Activated T-cell treated with anti-CD3 and anti-CD28 coated beads, Interleukin-2, amount 50 U/mL, for 24 hours (primary cell): ENCODE measurements at places on chromosomes 7 and 10.

DNA sequence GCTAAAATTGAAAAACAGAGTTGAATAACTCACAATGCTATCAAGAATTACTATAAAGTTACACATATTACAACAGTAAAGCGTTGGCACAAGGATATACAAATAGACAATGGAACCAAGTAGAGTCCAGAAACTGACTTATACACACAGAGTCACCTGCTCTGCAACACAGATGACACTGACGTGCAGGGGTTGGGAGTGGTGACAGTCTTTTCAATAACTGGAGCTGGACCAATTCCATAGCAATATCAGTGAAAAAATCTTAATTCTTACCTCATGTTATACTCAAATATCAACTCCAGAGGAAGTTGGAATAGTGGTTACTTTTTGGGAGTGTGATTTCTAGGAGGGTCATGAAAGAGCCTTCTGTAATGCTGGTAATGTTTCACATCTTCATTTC lies 62.5 kb upstream of the NPY start:
- H3K27me3 ChIP-seq, result no peaks in the 10 kb centered on the region
- no peaks in the 10 kb centered on the region for H3K36me3 ChIP-seq
- DNase-seq, result no peak
- no peak overlapping the region for H3K4me3 ChIP-seq

- no peak overlapping the region for H3K27ac ChIP-seq
- no peaks in the 10 kb centered on the region for H3K4me1 ChIP-seq
- DNase-seq, result no peak
- H3K4me3 ChIP-seq, result no peak overlapping the region
- H3K36me3 ChIP-seq, result no peaks in the 10 kb centered on the region
- H3K27me3 ChIP-seq, result no peaks in the 10 kb centered on the region
These were observed 433.6 kb downstream of the ACTR3B start for GRCh38 chr7:153193144-153193595.

- DNase-seq, result no peak
- H3K4me1 ChIP-seq, result no peaks in the 10 kb centered on the region
- H3K27ac ChIP-seq, result no peak overlapping the region
These were observed 1151.8 kb downstream of the TYW1 start for GRCh38 chr7:68148440-68148839.

GRCh38 chr7:103866919-103867318 lies 122.5 kb downstream of the RELN start:
- H3K4me3 ChIP-seq, result no peak overlapping the region
- H3K27me3 ChIP-seq, result peaks cover 12% of the 10 kb centered on the region
- no peak for DNase-seq
- H3K4me1 ChIP-seq, result no peaks in the 10 kb centered on the region
- H3K27ac ChIP-seq, result no peak overlapping the region

GRCh38 chr7:93992421-93993110 lies 11.6 kb downstream of the BET1 start:
- H3K27ac ChIP-seq, result no peak overlapping the region
- peaks cover 46% of the 10 kb centered on the region for H3K36me3 ChIP-seq
- no peak overlapping the region for H3K4me3 ChIP-seq
- no peaks in the 10 kb centered on the region for H3K27me3 ChIP-seq

DNA sequence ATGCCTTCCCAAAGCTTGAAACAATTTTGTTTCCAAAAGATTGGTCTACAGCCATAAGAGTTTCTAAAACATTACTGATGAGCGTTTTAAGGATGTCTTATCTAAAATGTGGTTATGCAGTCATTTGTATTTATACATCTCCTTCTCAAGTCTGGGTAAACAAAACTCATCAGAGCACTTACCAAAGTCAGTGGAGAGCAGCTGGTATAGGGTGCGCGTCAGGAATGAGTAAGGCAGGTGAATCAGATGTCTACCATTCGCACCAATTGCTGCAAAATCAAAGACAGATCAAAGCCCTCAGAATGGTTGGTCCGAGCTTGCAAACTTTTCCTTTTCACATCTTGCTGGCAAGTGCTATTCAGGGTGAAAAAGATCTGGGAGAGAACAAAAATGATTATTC lies 65.6 kb upstream of the FAM171A1 start:
- H3K4me3 ChIP-seq, result no peak overlapping the region
- no peak overlapping the region for H3K27ac ChIP-seq
- no peak for DNase-seq
- H3K36me3 ChIP-seq, result no peaks in the 10 kb centered on the region
- peaks cover 8% of the 10 kb centered on the region for H3K4me1 ChIP-seq

GRCh38 chr7:130419658-130420057 lies 21.2 kb downstream of the CEP41 start:
- H3K36me3 ChIP-seq, result no peaks in the 10 kb centered on the region
- H3K27me3 ChIP-seq, result no peaks in the 10 kb centered on the region
- H3K4me3 ChIP-seq, result no peak overlapping the region
- H3K27ac ChIP-seq, result peak overlapping the region; percentile 73
- H3K4me1 ChIP-seq, result peaks cover 78% of the 10 kb centered on the region

DNA sequence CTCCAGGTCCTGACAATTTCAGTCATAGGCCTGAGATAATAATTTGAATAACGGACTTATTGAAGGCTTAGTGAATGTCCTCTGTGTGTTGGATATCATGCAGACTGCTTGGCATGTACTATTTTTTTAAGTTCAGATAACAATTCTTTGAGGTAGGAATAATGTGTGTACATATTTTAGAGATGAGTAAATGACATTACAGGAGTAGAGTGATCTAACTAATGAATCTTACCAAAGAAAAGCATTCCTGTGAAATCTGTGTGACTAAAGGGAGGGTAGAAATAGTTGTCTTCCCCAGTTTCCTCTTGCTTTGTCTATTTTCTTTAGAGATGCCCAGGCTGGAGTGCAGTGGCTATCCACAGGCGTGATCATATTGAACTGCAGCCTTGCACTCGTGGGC lies 391.8 kb upstream of the ETV1 start:
- H3K36me3 ChIP-seq, result no peaks in the 10 kb centered on the region
- H3K4me1 ChIP-seq, result no peaks in the 10 kb centered on the region
- DNase-seq, result no peak
- H3K27ac ChIP-seq, result no peak overlapping the region
- H3K4me3 ChIP-seq, result no peak overlapping the region
- H3K27me3 ChIP-seq, result no peaks in the 10 kb centered on the region

DNA sequence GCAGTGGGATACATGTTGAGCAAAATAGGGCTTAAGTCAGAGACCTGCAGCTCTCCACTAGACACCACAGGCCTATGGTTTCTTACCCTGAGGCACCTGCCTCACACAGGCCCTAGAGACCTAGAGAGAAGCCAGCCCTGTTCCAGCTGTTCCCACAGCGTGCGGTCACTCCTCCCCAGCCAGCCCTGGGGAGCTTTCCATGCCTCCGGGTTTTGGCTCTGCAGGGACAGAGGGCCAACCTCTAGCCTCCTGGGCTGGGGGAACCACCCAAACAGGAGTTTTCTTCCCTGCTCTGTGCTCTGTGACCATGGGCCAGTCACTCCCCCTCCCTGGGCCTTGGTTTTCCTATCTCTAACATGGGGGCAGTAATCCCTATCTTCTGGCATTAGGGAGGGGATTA lies 33.0 kb downstream of the SH2B2 start:
- peaks cover 26% of the 10 kb centered on the region for H3K27me3 ChIP-seq
- H3K4me3 ChIP-seq, result no peak overlapping the region
- H3K36me3 ChIP-seq, result no peaks in the 10 kb centered on the region
- no peak for DNase-seq

DNA sequence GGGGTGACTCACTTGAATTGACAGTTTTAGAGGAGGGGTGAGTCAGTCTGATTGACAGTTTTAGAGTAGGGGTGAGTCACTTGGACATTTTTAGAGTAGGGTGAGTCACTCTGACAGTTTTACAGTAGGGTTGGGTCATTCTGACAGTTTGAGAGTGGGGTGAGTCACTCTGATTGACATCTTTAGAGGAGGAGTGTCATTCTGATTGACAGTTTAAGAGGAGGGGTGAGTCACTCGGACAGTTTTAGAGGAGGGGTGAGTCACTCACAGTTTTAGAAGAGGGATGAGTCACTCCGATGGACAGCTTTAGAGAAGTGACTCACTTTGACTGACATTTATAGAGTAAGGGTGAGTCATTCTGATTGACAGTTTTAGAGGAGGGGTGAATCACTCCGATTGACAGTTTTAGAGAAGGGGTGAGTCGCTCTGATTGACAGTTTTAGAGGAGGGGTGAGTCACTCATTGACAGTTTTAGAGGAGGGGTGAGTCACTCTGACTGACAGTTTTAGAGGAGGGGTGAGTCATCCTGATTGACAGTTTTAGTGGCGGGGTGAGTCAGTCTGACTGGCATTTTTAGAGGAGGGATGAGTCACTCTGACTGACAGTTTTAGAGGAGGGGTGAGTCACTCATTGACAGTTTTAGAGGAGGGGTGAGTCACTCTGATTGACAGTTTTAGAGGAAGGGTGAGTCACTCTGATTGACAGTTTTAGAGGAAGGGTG lies 595.9 kb downstream of the DNAJB6 start:
- peaks cover 8% of the 10 kb centered on the region for H3K4me1 ChIP-seq
- H3K27me3 ChIP-seq, result peaks cover 4% of the 10 kb centered on the region
- H3K36me3 ChIP-seq, result peaks cover 8% of the 10 kb centered on the region
- no peak for DNase-seq
- peak overlapping the region; percentile 6 for H3K4me3 ChIP-seq

- no peak for DNase-seq
- H3K27ac ChIP-seq, result no peak overlapping the region
- H3K27me3 ChIP-seq, result peaks cover 18% of the 10 kb centered on the region
These were observed 18.3 kb downstream of the FAM171A1 start for GRCh38 chr10:15352836-15353235.

DNA sequence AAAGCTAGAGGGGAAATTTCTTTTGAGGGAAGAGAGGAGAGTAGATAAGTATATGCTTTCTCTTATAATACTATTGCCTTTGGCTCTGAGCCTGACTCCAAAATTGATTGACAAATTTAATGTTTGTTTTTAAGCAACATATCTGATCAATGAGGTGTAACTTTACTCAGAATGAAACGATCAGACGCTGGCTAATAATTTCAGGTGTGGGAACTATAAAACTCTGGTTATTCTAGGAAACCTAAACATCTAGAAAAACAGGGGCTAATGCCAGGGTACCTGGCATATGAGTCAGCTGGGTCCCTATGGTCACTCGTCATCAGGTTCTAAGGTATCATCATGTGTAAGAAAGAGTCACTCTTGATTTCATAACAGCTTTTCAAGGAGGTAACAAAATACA lies 139.7 kb downstream of the ATE1 start:
- no peaks in the 10 kb centered on the region for H3K27me3 ChIP-seq

DNA sequence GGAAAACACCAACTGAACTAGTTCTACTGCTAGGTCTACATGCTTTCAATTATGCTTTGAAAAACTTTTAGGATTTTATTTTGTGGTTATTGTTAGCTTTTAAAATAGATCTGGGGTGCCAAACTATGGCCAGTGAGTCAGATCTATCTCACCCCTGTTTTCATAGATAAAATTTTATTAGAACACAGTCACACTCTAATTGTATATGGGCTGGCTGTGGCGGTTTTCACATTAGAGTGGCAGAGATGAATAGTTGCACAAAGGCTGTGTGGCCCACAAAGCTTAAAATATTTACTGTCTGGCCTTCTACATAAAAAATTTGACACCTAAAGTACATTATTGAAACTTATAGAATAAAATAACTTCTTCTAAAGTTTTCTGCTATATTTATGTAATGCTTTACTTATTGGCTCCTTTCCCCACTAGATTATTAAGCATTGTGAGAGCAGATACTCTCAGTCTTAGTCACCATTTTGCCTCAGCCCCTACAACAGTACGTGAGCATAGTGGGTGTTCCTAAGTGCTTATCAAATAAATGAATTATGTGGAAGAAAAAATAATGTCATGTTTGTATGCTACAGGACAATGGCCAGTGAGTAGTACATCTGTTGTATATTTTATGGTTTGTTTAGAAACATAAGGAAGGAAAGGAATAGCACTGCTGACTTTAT lies 5.4 kb upstream of the SUV39H2 start:
- H3K4me3 ChIP-seq, result no peak overlapping the region
- H3K27me3 ChIP-seq, result no peaks in the 10 kb centered on the region
- peaks cover 69% of the 10 kb centered on the region for H3K36me3 ChIP-seq

- DNase-seq, result no peak
- no peak overlapping the region for H3K27ac ChIP-seq
- H3K27me3 ChIP-seq, result peaks cover 3% of the 10 kb centered on the region
- no peaks in the 10 kb centered on the region for H3K4me1 ChIP-seq
- no peak overlapping the region for H3K4me3 ChIP-seq
- no peaks in the 10 kb centered on the region for H3K36me3 ChIP-seq
These were observed 137.4 kb downstream of the TNS3 start for GRCh38 chr7:47444376-47445098.

DNA sequence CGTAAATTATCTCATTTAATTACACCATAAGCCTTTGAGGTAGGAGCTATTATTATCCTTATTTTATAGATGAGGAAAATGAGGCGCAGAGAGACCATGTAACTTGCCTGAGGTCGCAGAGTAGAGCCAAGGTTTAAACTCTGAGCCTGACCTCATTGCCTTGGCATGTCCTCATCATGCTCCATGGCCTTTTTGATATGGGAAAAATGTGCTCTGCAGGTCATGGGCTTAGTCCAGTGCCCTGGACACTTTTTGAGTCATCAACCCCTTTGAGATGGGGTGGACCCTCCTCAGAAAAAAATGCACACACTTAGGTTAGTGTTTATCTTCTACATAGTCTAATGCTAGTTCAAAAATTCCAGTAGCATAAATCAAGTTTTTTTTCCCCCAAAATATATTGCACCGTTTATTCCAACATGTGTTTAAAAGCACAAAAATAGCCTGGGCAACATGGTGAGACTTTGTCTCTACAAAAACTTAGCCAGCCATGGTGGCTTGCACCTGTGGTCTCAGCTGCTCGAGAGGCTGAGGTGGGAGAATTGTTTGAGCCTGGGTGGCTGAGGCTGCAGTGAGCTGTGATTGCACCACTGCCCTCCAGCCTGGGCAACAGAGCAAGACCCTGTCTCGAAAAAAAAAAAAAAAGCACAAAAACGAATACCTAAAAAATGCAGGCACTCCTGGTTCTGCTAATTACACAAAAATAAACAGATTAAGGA lies 28.6 kb upstream of the TMEM178B start:
- no peak overlapping the region for H3K4me3 ChIP-seq
- H3K27me3 ChIP-seq, result peaks cover 12% of the 10 kb centered on the region
- no peak for DNase-seq
- H3K4me1 ChIP-seq, result no peaks in the 10 kb centered on the region

- no peak overlapping the region for H3K4me3 ChIP-seq
- no peaks in the 10 kb centered on the region for H3K36me3 ChIP-seq
- peak; percentile 27 for DNase-seq
- H3K27me3 ChIP-seq, result no peaks in the 10 kb centered on the region
These were observed 29.1 kb downstream of the GPRIN2 start for GRCh38 chr10:46527241-46527811.
